ENCODE measurements at places on chromosomes 6 and 20.

GRCh38 chr20:1625083-1625690 lies 5.4 kb upstream of the SIRPB1 start:
- no peak for DNase-seq

DNA sequence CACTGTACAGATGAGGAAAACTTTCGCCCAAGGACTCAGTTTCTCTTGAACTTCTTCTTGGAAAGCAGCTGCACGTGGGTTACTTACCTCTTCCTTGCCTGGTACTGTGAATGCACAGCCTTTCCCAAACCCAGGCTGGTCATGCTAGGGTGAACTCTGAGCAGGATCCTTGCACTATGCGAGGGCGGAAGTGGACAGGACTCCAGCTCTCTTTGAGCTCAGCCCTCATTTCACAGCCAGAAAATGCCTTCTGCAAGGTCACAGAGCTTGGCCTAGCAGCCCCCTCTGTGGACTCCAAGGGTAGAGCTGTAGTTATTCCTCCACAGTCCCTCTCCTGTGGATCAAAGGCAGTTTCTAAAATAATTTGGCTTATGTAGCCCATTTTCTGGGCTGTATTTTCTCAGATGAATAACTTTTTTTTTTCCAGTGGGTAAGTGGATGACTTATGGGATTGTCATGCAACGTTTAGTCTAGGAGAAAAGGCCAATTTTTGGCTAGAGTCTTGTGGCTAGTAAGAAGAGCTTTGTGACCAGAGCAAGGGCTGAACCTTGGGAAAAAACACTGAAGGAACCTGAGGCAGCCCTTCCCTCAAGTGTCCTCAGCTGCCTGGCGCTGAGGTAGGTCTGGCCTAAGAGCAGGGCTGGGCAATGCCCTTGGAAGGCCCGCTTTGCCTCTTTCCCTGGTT lies 172.7 kb downstream of the SCP2D1 start:
- peak; percentile 48 for DNase-seq

- DNase-seq: no peak
Measured at GRCh38 chr6:7879980-7880717, 30.4 kb downstream of the TXNDC5 start.

DNA sequence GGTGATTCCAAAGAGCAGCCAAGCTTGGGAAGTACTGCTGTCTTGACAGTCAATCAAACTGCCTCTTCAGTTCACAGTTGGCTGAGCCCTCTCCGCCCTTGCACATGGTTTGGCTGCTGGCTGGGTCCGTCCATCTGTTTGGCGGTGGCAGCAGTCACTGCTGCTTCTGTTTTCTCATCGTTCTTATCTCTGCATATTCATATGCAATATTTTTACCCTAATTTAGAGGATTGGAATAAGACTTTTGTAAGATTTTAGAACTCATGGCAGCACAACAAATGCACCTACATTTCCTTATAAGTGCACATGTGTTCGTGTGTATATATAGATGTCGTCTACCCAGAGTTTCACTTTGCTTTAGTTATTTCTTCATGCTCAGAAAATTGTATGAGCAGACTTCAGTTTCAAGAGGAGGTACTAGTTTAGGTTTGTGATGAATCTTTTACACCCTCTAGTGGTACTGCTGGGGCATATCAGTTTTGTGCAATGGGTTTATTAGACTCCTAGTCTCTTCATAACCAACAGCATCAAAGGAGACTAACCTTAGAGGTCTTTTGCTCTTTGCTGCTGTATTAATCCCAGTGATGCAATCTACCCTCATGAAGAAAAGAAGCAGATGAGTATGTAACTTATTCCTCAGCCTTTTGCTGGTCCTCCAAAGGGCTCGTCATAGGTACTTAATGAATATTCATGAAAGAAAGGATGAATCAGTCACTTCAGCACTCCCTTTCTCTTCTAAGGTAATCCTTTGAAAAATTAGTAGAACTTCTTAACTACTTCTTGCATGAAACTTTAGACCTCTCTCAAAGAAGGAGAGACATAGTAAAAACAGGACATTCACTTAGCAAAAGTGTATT lies 44.3 kb downstream of the KHDC1L start:
- DNase-seq: no peak

DNA sequence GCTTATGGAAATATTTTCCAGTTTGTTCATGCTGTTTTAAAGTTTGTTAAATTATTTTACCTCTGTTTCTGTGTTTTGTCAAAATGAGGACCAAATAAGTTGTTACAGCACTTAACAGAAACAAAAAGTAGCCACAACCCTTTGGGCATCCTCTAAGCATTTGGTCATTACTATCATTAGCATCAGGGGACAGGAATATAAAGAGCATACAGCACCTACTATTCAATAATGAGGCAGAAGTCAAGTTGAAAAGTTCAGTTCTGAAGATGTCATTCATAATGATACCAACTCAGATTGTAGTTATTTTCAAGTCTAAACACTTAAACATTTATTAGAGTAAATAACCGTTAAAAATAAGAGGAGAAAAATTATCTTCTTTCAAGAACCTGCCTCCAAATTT lies 862.3 kb upstream of the FLRT3 start:
- DNase-seq: no peak

GRCh38 chr6:153340568-153340967 lies 209.5 kb upstream of the RGS17 start:
- DNase-seq: no peak
